ENCODE measurements at places on chromosomes 12 and 14. TPM values are rescaled to one million over a fixed set of nuclear protein-coding genes. Genes with fewer than 3 reads are reported as not detected.

DBX2 gene
- total RNA-seq, result not detected

C12orf50 gene
- not detected for total RNA-seq

- no peak for DNase-seq
Observed at GRCh38 chr14:81384900-81385299, 15.2 kb downstream of the STON2 start.

DNA sequence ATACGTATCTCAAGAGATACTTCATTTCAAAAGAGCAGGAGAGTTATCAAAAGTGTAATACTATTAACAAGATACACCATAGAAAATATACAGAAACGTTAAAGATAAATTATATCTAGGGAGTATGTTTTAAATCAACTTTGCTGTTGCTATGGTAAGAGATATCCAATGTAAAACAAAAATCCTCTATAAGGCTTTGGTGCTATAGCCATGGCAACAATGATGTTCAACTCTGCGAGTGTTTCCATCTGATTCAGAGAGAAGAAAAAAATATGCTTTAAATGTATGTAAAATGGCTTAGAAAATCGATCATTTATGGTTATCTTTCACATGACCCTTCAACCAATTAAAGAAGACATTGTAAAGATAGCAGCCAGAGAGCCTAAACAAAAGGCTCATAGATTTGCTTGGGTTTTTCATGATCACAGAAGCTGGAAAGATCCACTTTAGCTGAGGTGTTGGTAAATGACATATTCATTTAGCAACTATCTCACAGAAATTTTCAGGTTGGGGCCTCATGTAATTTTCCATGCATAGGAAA lies 387.0 kb upstream of the GARIN6 start:
- no peak for DNase-seq

DNA sequence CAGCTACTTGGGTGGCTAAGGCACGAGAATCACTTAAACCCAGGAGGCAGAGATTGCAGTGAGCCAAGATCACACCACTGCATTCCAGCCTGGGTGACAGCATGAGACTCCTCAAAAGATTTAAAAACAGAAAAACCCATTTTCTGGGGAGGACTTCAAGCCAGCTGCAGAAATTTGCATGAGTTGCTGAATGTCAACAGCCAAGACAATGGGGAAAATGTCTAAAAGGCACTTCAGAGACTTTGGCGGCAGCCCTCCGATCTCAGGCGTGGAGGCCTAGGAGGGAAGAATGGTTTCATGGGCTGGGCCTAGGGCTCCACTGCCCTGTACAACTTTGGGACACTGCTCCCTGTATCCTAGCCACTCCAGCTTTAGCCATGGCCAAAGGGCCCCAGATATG lies 177.8 kb upstream of the C14orf180 start:
- DNase-seq, result no peak
